ENCODE measurements at places on chromosomes 6 and 20.

GRCh38 chr6:80959034-80959433, 793.4 kb downstream of the TENT5A start:
- no peak for DNase-seq

GRCh38 chr20:40291493-40292135, 397.4 kb downstream of the MAFB start:
- no peak for DNase-seq

DNA sequence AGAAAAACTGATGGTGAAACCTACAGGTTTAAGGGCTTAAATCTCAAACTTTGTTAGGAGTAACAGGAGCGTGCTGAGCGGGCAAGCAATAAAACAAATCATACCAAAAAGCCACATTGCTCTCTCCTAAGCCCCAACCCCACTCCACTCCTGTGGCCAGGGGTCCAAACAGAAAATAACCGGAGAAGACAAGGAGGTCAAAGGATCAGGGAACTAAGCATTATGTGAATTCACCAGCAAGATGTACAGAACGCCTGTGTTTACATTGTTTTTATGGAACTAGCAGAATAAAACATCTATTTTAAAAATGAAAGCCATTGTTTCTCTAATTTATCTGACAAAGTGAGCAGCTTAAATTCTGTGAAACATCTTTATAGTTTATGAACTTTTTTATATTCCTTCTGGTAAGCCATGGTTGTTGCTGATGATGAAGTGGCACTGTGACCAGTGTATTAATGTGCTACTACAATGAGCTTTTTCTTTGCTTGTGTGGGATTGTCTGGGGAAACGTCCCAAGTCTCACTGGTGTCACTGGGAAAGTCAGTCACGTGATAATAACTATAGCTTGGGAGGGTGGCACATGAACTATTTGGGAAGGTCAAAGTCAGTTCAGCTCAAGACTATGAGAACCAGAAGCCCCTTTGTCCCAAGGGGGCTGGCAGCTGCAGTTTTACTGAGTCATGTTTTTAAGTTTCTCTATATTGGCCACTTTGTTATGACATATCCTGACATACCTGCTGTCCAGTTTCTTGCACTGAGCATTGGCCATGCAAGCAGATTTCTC, 9.8 kb downstream of the FAM210B start:
- no peak for DNase-seq

DNA sequence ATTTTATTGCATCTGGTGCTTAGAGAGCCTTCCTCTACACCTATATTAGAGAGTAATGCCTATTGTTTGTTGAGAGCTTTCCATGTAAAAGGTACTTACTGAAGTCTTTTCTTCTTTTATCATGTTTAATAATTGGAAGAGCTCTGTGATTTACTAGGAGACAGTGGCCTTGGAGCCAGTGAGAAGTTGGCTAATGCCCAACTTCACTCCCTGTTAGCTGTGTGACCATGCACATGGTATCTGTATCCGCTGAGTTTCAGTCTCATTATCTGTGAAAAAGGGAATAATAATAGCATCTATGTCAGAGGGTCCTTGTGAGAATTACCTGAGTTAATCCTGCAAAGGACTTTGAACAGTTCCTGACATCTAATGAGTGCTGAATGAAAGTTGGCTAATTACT, 105.0 kb downstream of the CD109 start:
- DNase-seq: no peak

- no peak for DNase-seq
These were observed 617.1 kb downstream of the EPM2A start for GRCh38 chr6:145118224-145118623.

GRCh38 chr6:162852840-162853577, 125.2 kb downstream of the PACRG start:
- DNase-seq: no peak

DNA sequence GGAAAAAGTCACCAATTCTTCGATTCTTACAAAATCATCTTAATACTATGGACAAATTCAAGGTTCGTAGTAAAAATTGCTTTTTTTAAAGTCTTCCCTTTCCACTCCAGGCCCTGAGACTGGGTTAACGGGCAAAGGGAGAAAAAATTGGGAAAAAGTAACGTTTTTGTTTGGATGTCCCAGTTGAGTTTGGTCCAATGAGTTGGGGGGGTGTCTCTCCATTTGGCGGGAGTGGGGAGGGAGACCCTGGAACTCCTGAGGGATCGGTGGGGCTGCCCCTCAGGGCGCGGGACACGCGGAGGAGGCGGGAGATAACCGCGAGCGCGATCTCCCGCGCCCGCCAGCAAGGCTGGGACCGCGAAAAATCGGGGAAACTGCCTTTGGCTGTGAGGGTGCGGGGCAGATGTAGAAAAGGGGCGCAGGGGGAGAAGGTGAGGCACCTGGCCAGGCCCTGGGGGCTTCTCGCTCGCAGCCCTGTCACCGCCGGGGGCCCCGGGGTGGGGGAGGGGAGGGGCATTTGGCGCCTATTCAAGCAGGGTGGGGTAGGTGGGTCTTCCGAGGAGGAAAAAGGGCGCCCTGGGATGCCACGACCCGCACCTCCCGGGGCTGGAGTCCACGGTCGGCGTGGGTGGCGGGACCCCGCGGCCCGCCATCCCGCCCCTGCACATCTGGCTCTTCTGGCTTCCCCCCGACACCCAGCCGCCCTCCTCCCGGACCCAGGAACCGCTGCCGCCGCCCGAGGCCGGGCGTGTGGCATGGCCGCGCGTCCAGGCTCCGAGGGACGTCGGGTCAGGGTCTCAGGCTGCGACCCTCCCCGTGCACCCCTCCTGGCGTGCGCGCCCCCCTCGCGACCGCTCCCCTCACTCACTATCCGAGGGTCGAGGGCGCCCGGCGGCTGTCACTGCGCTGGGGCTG, 595 bp downstream of the FBXO5 start:
- DNase-seq: no peak

- no peak for DNase-seq
These were observed 520.8 kb upstream of the RNF217 start for GRCh38 chr6:124441450-124441849.

- DNase-seq: peak; percentile 15
These were observed 335.3 kb downstream of the CD83 start for GRCh38 chr6:14452567-14453527.

GRCh38 chr6:73050706-73051105, 174.6 kb downstream of the KHDC1L start:
- no peak for DNase-seq

GRCh38 chr6:149985481-149985937, 21.8 kb downstream of the ULBP1 start:
- DNase-seq: no peak

- DNase-seq: no peak
These were observed 16.8 kb upstream of the CCN5 start for GRCh38 chr20:44698351-44698750.

DNA sequence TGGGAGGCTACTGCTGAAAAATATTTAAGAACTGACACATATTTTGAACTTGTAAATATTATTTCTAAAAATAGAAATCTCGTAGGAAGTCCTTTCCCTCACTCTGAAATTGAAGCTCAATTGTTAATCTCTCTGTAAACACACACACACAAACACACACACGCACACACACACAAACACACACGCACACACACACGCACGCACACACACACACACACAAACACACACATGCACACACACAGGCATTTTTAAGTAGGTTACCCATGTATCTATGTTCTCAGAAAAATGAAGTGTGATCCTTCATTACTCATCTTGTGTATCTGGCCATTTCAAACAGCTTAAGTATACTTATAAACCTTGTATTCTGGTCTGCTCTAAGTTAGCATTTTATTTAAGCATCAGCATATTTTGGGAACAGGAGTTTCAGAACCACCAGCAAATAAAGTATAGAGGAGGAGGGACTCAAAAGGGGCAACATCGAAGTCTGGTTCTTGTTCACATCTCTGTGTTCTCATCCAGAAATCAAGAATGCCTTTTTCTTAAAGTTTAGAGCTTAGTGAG, 11.6 kb downstream of the CCN6 start:
- no peak for DNase-seq

DNA sequence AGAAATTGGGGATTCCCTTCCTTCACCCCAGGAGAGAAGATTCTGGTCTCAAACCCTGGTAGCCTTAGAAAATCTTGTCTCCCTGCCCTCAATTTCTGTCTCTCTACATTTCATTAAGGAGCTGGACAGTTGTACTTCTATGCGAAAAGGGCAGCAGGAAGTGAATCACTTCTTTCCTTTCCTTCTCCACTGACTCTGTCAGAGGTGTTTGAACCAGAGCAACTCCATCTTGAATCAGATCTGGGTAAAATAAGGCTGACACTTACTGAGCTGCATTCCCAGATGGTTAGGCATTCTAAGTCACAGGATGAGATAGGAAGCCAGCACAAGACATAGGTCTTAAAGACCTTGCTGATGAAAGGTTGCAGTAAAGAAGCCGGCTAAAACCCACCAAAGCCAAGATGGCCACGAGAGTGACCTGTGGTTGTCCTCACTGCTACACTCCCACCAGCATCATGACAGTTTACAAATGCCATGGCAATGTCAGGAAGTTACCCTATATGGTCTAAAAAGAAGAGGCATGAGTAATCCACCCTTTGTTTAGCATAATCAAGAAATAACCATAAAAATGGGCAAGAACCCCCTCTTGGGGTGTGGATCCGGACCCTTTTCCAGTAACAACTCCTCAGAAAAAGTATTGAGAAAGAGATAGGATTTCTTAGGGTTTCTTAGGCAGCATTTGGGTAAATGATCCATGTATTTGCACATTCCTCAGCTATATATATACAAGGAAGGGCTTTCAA, 95.8 kb upstream of the PLCB4 start:
- no peak for DNase-seq

- DNase-seq: no peak
These were observed 4.9 kb downstream of the MTCH1 start for GRCh38 chr6:36980876-36981619.

DNA sequence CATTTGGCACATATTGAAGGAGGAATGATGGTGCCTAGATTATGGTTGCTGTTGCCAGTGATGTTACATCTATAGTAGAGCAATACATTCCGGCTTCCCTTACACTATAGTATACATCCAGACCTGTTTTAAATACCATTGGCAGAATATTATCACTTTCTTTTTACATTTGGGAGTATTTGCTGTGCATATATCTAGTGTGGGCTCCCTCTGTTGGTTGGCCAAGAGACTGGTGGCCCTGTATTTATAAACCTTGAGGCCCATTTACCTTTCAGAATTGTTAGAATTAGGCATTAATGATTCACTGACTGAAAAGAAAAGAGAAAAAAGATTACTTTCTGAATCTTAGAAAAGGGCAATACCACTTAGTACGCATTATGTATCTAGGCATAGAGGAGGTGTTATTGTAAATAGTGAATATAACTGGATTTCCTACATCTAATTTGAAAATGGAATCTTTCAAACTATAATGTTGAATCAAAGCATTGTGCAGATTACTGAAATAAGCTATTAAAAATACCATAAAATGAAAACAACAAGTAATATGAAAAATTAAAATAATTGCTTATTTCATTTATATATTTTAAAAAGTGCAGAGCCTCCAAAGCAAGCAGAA, 628.8 kb upstream of the MAN1A1 start:
- no peak for DNase-seq

DNA sequence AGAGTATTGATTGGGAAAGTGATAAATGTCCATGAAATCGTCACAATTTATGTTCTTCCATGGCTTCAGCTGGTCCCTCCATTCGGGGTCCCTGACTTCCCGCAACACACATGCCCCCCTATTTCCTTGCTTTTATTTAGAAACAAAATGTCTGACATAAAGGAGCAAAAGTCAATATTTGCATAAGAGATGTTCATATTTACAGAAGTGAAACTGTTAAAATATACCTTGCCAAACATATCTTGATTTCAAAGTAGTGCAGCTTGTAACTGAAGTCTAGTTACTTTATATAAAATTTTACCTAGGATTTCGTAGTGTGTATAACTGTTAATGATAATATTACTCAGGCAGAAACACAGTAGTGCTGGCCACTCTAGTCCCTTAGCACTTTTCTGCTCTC, 548.9 kb upstream of the ADGRB3 start:
- no peak for DNase-seq

- DNase-seq: no peak
These were observed 4.9 kb downstream of the SYNE1 start for GRCh38 chr6:152632121-152632782.

DNA sequence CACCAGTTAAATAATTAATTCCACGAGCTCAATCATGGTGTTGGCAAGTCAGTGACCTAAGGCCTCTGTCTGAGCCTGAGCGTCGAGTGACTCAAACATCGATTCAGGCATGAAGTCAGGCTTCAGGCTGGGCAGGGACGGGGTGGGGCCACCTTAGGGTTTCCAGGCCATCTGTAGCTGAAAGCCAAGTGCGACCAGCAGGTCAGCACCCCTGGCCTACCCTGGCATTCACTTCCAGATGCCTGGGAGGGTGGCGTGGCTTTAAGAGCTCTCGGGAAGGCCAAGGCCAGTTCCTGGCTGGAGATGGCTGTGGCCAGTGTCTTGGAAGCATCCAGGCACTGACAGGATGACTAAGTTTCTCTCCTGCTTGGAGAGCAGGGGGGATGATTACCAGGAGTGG, 113.4 kb downstream of the DACT2 start:
- DNase-seq: no peak

- DNase-seq: no peak
These were observed 146.9 kb downstream of the PHACTR3 start for GRCh38 chr20:59751075-59751711.

DNA sequence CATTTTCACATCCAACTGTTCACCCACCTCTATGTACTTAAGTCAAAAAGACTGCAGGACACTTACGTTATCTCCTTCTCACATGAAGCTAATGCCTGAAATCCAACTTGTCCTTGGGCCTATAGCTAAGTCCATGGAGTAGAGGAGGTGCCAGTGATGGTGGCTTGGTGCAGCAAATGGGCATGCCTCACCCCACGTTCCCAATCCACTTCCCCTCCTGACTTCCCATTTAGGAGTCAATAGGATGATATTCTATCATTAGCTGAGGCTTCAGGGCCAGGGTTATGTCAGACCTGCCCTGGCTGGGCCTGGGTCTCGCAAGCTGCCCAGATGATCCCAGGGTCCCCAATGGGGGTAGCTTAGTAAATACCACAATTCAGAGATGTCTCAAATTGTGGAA, 410.4 kb downstream of the MAFB start:
- no peak for DNase-seq

GRCh38 chr20:51221103-51221502, 198.2 kb upstream of the KCNG1 start:
- DNase-seq: no peak

GRCh38 chr6:167827583-167828324, 1.0 kb downstream of the AFDN start:
- no peak for DNase-seq

DNA sequence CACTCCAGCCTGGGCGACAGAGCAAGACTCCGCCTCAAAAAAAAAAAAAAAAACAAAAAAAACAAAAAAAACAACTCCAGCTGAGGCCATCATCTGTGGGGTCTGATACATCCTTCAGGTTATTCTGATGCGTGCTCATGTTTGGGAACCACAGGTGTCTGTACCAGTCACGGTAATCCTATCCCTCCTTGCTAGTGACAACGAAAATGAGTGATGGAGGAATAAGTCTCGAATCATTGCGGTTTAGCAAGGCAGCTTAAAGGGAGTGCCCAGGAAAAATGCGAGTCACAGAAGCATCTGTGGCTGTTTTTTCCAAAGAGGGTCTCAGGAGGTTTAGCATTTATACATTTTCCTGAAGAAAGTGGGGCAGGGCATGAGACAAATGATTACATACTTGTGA, 48.8 kb downstream of the MCUR1 start:
- no peak for DNase-seq

GRCh38 chr20:12287575-12287974, 369.9 kb downstream of the BTBD3 start:
- DNase-seq: no peak

- DNase-seq: no peak
These were observed 4.2 kb downstream of the RIMS4 start for GRCh38 chr20:44805979-44806620.

GRCh38 chr6:126261792-126262421, 78.0 kb upstream of the CENPW start:
- DNase-seq: no peak

All from stimulated activated CD8-positive, alpha-beta memory T cell treated with anti-CD3 and anti-CD28 coated beads, Interleukin-7, amount 100 ng/mL, for 4 hours (primary cell).